ENCODE measurements at places on chromosomes 5 and 9. TPM values are rescaled to one million over a fixed set of nuclear protein-coding genes. Genes with fewer than 3 reads are reported as not detected.

Gene GABRP
- not detected for total RNA-seq

Gene ZFP2
- total RNA-seq = 0.32 TPM

Gene FBP2
- total RNA-seq = not detected

Gene VCP
- total RNA-seq = 289 TPM

Gene OTP
- not detected for total RNA-seq

Gene SCGB3A2
- not detected for total RNA-seq

Gene SLC46A2
- total RNA-seq = not detected

Gene CCNI2
- 6.9 TPM for total RNA-seq

Gene FAM13B
- 17.8 TPM for total RNA-seq

Gene C5
- 1.5 TPM for total RNA-seq

Gene SPEF2
- total RNA-seq = 6.1 TPM

Gene CCNJL
- not detected for total RNA-seq

- DNase-seq = no peak
These were observed 83.0 kb upstream of the IFNK start for GRCh38 chr9:27440888-27441740.

DNA sequence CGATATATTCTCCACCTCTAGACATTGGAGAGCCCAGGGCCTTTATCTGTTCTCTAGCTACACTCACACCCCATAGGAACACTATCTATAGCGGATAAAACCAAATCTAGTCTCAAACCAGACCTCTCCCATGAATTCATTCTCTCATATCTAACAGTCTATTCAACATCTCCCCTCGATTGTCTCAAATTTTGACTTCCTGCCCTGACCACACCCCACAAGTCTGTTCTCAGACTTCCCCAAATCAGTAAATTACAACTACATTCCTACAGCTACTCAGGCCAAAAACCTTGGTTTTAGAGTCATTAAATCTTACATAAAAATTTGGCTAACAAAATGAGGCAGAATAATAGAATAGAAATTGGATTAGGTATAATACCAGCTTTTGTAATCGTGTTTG, 12.5 kb upstream of the SLC1A3 start:
- DNase-seq = no peak

DNA sequence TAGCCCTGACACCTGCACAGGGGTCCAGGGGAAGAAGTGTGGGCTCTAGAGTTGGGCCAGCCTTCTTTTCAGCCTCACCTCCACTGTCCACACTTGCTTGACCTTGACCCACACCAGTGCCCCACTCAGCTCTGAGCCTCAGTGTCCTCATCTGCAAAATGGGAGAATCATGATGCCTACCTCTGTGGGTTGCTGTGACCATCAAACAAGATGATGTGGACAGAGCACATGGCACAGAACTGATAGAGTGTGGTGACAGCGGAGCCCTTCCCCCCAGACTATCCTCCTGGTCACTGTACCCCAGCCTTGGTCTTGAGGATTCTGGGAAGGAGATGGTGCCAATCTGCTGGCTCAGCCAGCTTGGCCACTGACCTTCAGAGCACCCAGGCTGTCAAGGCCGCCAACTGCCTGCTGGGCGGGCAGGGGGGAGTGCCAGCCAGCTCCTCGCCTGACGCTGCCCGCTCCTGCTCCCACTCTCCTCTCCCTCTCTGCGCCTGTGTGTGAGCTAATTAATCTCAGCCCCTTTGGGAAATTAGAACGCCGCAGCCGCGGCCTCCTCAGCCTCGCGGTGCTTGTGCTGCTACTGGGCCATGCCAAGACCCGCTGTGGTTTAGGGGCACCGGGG, 16.7 kb downstream of the CXXC5 start:
- no peak for DNase-seq

DNA sequence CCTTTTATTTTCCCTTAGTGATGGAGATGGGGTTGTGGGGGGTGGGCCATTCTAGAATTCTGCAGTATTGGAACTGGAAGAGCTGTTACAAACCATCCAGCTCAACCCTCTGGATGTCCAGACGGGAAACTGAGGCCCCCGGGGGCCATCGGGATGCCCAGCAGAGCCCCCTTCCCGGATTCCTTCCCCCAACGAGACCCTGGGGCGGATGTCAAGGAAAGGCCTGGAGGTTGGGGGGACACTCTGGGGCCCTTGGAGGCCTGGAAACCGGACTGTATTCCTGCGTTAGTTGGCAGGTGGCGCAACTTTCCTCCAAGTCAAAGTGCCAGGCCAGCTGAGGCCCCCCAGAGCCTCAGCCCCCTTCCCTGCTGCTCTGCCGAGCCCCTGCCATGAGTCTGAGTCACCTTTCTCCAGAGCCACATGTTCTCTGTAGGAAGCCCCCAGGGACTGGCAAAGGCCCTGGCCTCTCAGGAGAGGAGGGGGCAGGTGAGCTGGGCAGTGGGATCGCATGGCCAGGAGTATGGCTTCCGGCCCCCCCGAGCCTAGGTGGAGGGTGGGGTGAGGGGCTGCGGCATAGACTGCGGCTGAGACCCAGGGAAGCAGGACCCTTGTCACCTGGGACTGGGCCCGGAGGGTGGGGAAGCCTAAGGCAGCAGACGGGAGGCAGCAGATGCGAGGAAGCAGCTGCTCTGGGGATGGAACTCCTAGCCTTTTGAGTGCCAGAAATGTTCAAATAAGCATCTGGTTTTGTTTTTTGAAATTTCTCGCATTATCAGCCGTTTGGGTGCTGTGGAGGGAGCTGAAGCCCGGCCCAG, 17.8 kb upstream of the FIBCD1 start:
- no peak for DNase-seq

- no peak for DNase-seq
These were observed 539.9 kb downstream of the ZNF608 start for GRCh38 chr5:124206540-124206939.

- DNase-seq = no peak
These were observed 334.2 kb downstream of the IRX1 start for GRCh38 chr5:3929799-3930198.

- no peak for DNase-seq
These were observed 183.5 kb downstream of the ROR2 start for GRCh38 chr9:91766315-91767069.

- no peak for DNase-seq
These were observed 37.9 kb downstream of the LMNB1 start for GRCh38 chr5:126814721-126815404.

DNA sequence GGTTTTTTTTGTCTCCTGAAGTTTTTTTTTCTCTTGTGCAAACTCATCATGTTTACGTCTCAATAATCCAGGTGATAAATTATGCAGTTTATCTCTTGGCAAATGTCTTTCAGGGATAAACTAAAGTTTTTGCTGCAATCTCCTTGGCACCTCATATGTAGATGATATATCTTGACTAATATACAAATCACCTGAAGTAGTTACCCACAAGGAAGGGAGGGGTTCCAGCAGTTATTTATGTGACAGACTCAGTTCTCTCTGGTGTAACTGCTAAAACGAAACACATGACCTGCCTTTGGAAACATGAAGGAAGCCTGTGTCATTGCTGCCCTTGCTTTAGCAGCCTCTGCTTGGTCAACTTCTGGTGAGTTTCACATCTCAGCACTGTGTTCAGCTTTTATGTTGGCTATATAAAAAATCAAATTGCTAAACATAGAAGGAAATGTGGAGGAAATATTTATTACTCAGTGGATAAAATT, 39.3 kb upstream of the KIAA1958 start:
- no peak for DNase-seq

DNA sequence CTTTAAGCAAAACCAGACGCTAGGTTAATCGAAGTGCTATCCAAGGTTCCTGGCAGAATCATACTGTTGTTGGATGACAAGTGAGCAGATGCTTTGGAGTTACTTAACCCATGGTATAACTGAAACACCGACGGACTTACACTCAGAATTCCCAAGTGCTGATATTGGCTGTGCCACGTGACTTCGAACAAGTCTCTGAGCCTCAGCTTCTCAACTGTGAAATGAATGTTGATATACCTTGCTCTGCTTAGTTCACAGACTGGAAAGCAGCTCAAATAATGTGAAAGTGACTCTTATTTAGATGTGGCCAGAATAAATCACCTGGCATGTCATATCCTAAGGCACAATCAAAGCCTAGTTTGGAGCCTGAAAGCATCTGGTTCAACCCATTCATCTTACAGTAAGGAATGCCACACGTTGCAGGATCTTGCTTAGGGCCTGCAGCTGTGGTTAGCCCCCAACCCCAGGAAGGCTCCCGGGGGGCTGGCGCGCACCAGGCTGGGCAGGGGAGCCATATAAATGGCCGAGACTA, 759 bp downstream of the GEMIN5 start:
- DNase-seq = no peak

GRCh38 chr5:153552886-153553285, 62.4 kb downstream of the GRIA1 start:
- DNase-seq = no peak

GRCh38 chr9:133124123-133124906, 3.3 kb upstream of the RALGDS start:
- DNase-seq = no peak

- no peak for DNase-seq
These were observed 184.0 kb upstream of the NR4A3 start for GRCh38 chr9:99637641-99638040.

DNA sequence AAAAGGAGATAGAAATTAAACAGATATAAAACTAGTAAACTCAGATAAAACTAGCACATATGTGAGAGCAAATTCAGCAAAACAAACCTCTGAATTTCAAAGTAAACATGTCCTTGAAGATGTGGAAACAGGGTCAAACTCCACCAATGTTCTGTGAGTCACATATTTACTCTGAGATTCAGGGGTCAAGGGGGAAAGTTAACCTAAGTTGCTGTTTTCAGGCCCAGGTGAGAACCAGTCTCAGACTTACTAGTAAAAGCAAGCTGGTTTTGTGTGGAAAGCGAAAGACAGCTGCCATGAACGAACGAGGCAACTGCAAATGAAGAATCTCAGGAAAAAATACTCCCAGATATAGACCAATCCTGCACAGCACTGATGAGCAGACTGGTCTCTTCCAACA, 29.0 kb downstream of the PSMB7 start:
- DNase-seq = no peak

- DNase-seq = no peak
These were observed 39.4 kb downstream of the TNFAIP8 start for GRCh38 chr5:119395080-119395836.

GRCh38 chr9:137428841-137429545, 5.8 kb downstream of the NOXA1 start:
- no peak for DNase-seq

- DNase-seq = no peak
These were observed 178.4 kb upstream of the MAST4 start for GRCh38 chr5:66417781-66418180.

- DNase-seq = no peak
These were observed 123.5 kb downstream of the SCAMP1 start for GRCh38 chr5:78483809-78484521.

All from activated naive CD8-positive, alpha-beta T cell treated with anti-CD3 and anti-CD28 coated beads for 36 hours (primary cell).